HS-27A (cell line): ENCODE measurements at places on chromosomes 3 and 15.
A peak's percentile ranks its signal among the peaks of the same experiment; 100 is the strongest.

DNA sequence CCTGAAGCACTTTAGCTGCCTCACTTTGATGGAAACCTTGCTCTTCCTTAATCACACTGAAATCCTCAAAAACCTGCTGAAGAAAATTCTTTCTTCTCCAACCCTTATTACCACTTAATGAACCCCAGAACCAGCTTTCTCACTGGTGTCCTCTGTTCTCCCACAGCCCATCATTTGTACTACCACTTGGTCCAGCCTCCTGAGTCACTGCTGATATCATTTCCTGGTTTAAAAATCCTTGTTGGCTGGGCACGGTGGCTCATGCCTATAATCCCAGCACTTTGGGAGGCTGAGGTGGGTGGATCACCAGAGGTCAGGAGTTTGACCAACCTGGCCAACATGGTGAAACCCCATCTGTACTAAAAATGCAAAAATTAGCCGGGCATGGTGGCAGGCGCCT, 418.6 kb upstream of the KCNMB2 start:
- no peak for DNase-seq

DNA sequence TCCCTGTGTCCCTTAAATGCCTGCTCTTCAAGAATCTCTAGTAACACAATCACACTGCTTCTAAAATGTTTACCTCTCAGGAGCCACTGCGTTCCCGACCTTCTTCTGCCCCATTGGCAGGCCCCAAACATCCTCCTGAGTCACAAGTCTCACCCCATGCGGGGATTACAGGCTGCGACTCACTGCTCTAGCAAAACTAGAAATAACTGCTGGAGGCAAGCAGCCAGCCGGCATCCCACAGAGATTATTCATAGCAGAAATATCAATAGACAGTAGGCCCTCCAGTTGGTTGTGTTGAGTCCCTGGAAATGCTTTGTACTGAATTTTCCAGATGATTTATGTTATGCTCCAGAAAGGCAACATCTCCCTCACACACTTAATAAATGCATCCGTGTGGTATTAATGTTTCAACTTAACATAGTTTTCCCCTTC, 64.8 kb downstream of the RFTN1 start:
- DNase-seq, result peak; percentile 85

GRCh38 chr3:50652709-50653108, 22.0 kb upstream of the DOCK3 start:
- no peak for DNase-seq

DNA sequence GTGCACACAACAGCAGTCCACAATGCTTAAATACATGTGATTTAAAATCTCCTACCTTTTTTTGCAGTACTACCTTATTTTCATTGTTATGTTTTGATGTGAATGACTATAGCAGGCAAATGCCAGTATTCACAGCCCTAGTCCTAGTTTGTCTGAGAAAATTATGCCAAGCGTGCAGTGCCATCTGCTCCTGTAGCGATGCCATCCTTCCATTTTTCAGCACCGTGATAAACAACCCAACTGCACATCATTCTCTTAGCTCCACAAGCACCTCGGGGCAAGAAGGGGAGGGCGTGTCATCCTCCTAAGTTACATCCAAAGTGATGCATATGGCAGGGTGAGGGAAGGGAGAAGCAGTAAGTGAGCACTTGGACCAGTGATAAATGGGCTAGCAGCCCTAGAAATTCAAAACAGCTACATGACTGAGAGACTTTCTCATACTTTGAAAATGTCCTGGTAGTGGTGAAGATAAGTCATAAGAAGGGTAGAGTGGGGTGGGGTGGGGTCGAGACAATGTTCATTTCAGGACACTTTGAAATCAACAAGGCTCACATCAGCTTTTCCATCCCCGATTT, 198.8 kb downstream of the LSAMP start:
- DNase-seq, result no peak

GRCh38 chr3:47909607-47910006, 106.6 kb downstream of the MAP4 start:
- no peak for DNase-seq

DNA sequence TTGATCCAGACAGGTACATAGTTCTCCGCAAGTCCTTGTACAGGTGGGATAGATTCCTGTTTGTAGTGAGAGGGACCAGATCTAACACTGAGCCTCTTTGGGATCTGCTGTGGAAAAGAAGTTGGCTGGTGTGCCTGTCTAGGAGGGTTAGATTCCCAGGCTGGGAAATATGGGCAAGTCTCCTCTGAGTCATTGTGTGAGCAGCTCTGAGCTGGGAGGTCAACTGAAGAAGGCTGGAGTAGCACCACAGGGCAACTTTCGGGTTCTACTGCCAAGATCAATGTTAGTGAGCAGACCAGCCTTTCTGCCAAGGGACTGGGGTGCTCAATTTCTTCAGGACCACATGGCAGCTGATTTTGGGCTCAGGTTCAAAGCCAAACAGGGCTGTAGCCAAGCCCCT, 33.4 kb downstream of the CLDN1 start:
- no peak for DNase-seq

GRCh38 chr3:187997946-187998561, 155.9 kb upstream of the LPP start:
- DNase-seq, result no peak

DNA sequence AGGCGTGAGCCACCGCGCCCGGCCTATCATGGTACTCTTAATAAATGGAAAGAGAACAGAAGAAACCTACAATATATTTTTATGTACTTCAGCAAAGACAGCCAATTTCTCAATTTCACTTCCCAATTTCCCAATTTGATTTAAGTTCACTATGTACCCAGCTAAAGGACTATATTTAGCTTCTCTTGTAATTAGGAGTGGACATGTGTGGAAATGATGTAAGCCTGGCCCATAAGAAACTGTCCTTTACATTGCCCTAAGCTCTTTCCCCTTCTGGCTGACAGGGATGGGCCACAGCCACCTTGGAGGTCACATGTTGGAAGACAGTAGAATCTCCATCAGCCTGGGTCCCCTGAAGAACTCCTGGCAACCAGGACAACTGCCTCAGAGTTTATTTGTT, 6.2 kb downstream of the TMEM39A start:
- DNase-seq, result no peak

DNA sequence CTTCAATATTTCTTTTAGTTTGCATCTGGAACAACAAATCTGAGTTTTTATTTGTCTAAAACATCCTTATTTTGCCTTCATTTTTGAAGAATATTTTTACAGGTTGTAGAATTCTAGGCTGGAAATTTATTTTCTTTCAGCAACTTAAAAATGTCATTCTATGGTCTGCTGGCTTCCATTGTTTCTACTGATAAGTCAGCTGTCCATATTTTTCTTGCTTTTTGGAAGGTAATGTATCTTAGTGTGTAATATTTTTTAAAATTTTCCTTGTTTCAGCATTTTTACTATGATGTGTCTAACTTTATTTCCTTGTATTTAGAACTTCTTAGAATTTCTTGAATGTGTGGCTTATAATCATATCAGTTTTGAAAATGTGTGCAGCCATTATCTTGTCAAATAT, 37.0 kb downstream of the SEMA6D start:
- no peak for DNase-seq

- no peak for DNase-seq
These were observed 413.3 kb upstream of the ONECUT1 start for GRCh38 chr15:53203454-53203853.

- no peak for DNase-seq
These were observed 72.3 kb downstream of the TAMM41 start for GRCh38 chr3:11774296-11774877.

- no peak for DNase-seq
These were observed 7.8 kb upstream of the UBP1 start for GRCh38 chr3:33447958-33448357.

GRCh38 chr15:72474466-72474911, 359 bp downstream of the ARIH1 start:
- peak; percentile 47 for DNase-seq

GRCh38 chr3:184377882-184378445, at the start of gene THPO:
TSS of gene THPO (minus strand) at chr3:184378207. CDS start at chr3:184376259, 1,948 bp downstream.
- DNase-seq, result no peak
